Amniotic stem cell (primary cell): ENCODE measurements at places on chromosomes 16 and 17.

DNA sequence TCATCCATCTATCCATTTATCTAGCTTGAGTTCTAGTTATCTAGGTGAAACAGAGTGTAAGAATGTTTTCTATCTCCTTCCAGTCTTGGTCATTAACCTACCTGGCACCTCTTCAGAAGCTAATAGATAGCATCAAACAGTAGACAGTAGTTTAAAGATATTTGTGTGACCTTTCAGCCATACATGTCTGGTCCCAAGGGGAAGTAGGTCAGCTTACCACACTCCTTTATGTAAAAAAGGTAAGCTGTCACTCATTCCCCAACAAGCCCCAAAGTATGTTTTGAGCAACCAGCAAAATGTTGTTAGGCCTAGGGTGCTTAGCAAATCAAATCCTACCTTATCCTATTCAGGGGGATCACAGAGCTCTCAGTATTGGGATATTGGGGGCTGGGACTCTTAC lies 3.5 kb downstream of the KRT33B start:
- no peak for DNase-seq

DNA sequence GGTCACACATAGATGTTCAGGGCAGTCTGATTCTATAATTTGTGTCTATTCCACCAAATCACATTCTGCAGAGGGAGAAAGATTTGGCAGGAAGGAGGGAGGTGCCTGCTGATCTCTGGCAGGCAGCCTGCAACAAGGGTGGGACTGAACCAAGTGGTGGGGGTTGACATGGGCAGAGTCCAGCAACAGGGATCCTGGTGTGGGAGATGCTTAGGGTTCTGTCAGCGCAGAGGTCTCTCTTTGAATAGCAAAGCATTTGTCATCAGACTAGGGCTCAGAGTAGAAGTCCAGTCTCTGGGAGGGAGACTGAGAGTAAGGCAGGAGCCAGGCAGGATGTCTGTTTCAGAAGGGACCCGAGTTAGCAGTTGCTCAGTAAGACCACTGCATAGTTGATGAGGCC lies 94.6 kb downstream of the UTP18 start:
- no peak for DNase-seq

DNA sequence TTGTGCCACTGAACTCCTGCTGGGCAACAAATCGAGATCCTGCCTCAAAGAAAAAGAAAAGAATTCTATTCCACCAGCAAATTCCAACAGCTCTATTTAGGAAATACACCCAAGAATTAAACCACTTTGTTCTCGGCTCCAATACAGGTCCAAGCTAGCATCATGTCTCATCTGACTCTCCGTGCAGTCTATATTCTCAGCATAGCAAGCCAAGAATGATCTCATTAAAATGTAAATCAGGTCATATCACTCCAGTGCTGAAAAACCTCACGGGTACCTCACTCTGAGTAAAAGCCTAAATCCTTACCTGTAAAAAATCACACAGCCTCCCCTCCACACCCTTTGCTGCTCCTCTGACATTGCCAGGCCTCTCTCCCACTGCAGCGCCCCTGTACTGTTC lies 23.9 kb downstream of the UBE2G1 start:
- DNase-seq, result no peak

DNA sequence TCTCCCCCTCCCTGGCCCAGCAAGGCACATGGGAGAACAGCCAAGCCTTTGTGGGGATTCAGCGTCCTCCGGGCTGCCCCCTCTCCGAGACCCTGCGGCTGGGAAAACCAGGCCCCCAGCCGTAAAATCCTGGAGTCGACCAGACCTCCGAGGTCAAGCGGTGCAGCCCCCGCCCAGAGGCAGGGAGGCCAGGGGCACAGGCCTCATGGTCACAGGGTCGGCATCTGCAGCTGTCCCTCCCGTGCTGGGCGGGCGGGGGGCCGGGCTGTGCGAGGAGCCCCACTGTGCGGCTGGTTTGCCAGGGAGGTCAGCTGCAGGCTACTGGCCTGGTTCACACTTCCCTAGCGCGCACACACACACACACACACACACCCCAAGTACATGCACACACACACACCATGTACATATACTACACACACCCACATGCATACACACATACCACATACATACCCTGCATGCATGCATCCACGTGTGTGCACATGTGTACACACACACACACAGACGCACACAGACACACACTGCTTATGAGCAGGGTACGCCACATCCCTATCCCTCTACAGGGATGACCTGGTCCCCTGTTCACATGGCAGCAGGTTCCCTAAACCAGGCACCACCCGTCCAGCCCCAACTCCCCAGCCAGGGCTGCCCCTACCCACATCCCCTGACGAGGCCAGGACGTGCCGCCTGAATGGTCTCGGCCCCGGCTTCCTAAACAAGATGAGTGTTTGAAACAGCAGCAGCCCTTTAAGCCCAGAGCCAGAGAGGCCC lies 108.9 kb upstream of the CIBAR2 start:
- DNase-seq, result no peak

GRCh38 chr17:21035406-21035805 lies 7.4 kb downstream of the USP22 start:
- no peak for DNase-seq

DNA sequence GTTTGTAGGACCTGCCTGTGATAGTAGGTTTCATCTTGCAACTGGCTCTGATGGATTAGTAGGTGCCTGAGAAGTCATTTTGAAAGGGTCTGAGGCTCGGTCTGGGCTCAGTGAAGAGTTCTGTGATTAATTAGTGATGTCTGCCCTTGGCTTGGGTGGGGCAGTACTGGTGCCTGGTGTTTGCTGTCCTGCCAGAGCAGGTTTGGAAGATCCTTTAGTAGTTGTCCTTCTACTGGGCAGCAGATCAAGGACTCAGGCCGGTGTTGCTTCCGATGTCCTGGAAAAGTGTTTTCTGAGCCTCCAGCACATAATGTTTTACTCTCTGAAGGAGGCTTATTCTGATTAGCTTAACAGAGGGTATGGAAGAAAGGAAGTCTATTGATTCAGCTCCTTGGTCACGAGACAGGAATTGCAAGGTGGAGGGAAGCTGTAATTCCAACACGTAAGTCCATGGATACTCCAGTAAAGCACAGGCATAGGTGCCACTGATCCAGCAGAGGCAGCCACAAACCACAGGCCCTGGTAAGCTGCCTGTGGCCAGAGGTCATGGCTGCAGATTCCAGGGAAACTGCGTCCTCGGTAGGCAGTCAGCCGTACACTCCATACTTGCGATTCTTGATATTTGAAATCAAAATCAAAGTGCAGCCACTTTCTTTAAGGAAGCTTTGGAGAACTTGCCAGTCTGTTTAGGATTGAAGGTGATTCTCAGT lies 18.7 kb downstream of the HLF start:
- no peak for DNase-seq

- no peak for DNase-seq
These were observed 207.4 kb downstream of the RPTOR start for GRCh38 chr17:80751946-80752581.

GRCh38 chr16:10655415-10655977 lies 39.2 kb downstream of the TEKT5 start:
- no peak for DNase-seq

DNA sequence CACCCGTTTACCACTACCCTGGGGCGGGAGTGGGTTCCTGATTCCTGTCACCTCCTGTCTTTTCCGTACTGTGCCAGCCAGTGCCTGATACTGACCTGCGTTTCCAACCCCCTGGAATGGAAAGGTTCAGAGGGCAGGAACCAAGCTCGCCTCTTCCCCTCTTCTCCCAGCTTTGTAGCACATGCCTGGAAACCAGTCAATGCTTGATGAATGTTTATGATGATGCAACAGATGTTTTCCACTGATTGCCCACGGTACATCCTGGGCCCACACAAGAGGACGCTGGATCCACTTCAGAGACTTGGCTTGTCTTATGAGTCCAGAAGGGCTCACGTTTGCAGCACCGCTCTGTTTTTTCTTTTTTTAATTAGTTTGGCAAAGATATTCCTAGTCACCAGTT lies 262.0 kb downstream of the CPPED1 start:
- DNase-seq, result no peak

DNA sequence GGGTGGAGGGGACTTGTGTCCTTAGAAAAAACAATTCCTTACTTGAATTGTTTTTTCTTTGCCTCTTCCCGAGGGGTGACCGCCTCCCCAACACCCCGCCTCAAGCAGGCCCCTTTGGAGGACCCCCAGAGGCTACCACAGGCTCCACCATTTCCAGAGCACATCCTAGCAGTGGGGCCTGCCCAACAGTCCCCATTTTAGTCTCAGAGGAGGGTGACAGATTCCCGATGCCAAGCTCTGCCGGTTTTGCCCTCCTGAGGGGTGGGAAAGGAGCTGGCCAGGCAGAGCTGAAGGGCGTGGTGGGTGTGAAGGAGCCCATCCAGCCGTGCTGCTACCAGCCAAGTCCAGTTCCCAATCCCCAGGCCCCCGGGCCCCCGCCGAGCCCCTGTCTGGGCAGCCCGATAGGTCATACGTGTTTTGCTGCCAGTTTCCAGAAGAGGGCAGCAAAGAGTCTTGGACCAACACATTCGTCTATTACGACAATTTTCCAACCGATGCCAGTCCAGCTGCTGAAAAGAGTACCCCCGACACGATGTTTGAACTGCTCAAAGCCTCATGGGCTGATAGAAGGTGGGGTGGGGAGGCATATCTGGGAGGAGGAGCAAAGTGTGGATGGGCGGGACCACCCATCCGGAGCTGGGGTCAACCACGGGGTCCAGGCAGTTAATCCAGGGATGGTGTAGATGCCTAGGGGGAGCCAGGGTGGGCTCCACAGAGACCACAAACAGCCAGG lies 18.8 kb upstream of the GAA start:
- DNase-seq, result peak; percentile 64

DNA sequence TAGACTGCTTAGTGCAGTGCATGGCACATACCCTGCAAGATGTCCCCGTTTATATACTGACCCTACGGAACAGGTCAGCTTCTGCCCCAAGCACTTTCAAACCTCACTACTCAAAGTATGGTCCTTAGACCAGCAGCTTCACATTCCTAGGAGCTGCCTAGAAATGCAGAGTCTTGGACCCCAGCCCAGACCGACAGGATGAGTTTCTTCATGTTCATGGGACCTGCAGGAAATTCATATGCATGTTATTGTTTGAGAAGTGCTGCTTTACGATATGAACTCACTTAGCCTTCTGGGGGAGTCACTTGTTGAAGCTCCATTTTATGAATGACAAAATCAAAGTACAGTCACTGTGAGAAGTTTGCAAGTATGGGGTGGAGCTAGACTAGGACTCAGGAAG lies 82.6 kb downstream of the DYNLRB2 start:
- DNase-seq, result no peak

DNA sequence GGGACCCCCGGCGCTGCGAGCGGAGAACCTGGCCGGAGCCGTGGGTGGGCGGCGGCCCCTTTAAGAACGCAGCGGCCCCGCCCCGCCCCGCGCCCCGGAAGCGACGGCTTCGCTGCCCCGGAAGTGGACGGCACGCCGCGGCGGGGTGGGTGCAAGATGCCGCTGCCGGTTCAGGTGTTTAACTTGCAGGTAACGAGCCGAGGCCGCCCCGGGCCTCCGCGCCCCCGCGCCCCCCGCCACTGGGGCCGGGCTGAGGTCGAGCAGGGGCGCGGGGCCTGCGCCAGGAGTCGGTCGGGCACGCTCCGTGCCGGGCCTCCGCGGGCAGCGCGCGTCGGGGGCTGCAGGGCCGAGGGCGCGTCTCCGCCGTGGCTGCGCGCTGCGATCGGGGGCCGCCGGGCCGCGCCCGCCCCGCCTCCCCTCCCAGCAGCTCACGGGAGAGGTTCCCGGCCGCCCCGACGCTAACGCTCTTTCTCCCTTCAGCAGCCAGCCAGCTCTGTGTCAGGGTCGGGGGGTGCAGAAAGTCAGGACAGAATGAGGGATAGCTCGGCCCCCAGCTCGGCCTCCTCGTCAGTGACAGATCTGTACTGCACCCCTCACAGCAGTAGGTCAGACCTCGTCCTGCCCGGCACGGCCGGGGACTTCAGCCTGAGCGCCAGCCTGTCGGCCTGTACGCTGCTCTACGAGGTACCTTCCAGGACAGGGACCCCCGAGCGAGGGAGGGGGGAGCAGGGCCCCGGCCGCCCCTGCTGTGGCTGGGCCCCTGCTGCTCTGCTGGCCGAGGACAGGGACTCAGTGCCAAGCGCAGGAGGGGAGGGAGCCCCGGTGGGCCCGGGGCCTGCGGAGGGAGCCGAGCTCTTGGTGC lies at the start of the genes GPS1 and RFNG:
TSS of gene GPS1 (plus strand) at position 123 of the 862 bp plus-strand sequence. CDS start at position 157, 34 bp downstream.
TSS of gene RFNG (minus strand) at position 36 of the 862 bp plus-strand sequence. CDS start 45 bp downstream, outside the sequence.
- DNase-seq, result no peak

- no peak for DNase-seq
These were observed 39.0 kb downstream of the SOST start for GRCh38 chr17:43719578-43719977.

- no peak for DNase-seq
These were observed 54.7 kb downstream of the PGS1 start for GRCh38 chr17:78433013-78433727.

- DNase-seq, result no peak
These were observed 11.1 kb upstream of the CD300LD start for GRCh38 chr17:74603037-74603635.

- no peak for DNase-seq
These were observed 40.2 kb downstream of the CNOT1 start for GRCh38 chr16:58589326-58589905.

- DNase-seq, result no peak
These were observed 179.8 kb upstream of the HSBP1 start for GRCh38 chr16:83627996-83628395.

- DNase-seq, result no peak
These were observed 733 bp downstream of the CHRNB1 start for GRCh38 chr17:7445619-7445968.

DNA sequence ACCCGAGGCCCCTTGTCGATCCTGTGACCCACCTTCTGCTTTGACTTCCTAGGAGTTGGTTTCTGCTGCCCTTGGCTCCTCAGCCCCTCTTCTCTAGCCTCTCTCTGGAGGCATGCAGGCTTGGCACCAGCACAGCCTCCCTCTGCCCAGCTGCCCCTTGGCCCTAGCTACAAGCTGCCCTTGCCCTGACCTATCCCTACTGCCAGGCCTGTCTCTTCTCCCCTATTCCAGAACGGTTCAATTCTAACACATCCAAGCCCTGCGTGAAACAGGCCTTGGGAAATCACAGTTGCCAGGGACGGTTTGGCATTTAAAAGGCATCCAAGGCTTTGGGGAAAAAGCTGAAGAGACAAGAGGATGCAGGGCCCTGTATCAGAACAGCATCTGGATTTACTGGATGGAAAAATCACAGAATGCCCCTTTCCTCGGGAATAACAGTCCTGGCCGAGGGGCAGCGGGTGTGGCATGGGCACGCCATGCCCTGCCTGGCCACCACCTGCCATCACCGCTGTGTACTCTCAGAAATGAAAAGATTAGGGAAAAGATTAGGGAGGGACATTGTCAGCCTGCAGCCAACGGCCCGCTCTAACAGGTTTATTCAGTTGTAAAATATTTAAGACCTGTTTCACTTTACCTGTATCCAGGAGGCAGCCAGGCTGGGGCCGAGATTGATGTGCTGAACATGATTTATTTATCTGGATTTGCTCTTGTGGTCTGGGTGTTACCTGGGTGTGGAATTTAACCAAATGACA lies 15.8 kb downstream of the RAI1 start:
- DNase-seq, result no peak
